ENCODE measurements at places on chromosomes 1 and 21. TPM values are rescaled to one million over a fixed set of nuclear protein-coding genes. Genes with fewer than 3 reads are reported as not detected.
A peak's percentile ranks its signal among the peaks of the same experiment; 100 is the strongest.

DNA sequence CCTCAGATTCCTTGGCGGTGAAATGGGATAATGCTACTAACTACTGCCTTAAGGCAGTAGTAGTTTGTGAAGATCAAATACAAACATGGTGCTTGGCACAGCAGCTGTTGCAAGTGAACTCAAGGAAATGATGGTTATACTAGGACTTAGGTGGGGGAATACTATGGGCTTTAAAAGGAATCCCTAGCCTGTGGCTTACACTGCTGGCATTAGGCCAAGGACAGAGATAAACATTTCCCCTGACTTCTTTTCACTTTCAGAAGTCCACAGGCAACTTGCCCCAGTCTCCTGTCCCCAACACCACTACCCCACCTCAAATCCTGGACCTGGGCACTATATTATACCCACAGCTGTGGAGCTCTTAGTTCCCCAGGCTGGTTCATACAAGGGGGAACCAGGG is 13.1 kb upstream of the VAMP4 start:
- peaks cover 15% of the 10 kb centered on the region for H3K4me1 ChIP-seq
- no peaks in the 10 kb centered on the region for H3K27me3 ChIP-seq
- no peak for DNase-seq
- H3K4me3 ChIP-seq: no peak overlapping the region

GRCh38 chr1:206985162-206985749 is 15.0 kb upstream of the FCAMR start:
- no peaks in the 10 kb centered on the region for H3K4me1 ChIP-seq
- H3K36me3 ChIP-seq: no peaks in the 10 kb centered on the region
- H3K27me3 ChIP-seq: peaks cover 7% of the 10 kb centered on the region
- no peak overlapping the region for H3K27ac ChIP-seq
- DNase-seq: no peak

- no peak overlapping the region for H3K4me3 ChIP-seq
- H3K27me3 ChIP-seq: no peaks in the 10 kb centered on the region
- no peaks in the 10 kb centered on the region for H3K4me1 ChIP-seq
- H3K36me3 ChIP-seq: no peaks in the 10 kb centered on the region
- H3K27ac ChIP-seq: no peak overlapping the region
- DNase-seq: no peak
Observed at GRCh38 chr1:90143591-90143990, 148.7 kb downstream of the ZNF326 start.

DNA sequence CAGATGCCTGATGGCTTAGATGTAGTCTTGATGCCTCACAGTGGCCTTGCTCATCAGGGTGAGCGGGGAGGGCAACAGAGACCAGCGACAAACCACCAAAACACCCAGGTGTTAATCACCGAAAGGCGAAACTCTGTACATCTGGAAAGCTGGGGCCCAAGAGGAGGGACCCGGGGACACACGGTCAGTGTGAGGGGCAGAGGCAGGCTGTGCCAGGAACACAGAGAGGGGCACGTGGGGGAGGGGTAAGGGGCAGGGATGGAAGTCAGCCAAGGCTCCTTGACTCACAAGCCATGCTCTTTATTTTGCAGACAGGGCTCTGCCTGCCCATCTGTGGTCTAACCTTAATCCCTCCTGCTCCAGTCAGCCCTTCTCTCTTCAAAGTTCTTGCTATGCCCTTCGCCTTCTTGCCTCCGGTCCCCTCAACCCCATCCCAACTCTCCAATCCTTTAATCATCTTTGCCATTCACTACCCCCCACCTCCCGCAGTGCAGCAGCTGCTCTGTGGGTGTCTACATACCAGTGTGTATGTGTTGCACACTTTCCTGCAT is 4.3 kb downstream of the MEF2D start:
- no peaks in the 10 kb centered on the region for H3K27me3 ChIP-seq
- peak; percentile 67 for DNase-seq
- no peaks in the 10 kb centered on the region for H3K36me3 ChIP-seq
- H3K27ac ChIP-seq: peak overlapping the region; percentile 69
- H3K4me1 ChIP-seq: peaks cover 56% of the 10 kb centered on the region

- peaks cover 9% of the 10 kb centered on the region for H3K4me1 ChIP-seq
- H3K27ac ChIP-seq: no peak overlapping the region
- DNase-seq: no peak
- no peaks in the 10 kb centered on the region for H3K27me3 ChIP-seq
- no peak overlapping the region for H3K4me3 ChIP-seq
Observed at GRCh38 chr1:30965924-30966599, 57.5 kb upstream of the SDC3 start.

DNA sequence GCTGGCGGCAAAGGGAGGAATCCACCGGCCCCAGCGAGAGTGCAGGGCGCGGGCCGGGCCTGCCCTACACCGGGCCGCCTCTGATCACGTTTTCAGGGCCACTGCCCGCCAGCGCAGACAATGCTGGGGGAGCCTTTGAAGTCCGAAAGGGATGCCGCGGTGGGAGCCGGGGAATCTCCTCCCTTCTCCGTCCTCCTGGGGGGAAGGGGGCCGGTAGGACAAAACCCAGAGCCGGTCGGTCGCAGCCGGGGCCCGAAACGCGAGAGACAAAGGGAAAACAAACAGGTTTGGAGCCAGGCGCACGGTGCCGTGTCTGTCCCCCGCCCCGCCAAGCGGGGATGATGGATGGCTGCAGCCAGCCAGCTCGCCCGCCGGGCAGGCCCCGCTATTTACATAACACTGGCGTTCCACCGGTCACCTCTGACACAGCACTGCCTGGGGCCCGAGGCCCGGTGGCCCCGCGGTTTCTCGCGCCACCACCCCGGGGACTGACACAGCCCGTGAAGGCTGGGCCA is 92.0 kb downstream of the CASZ1 start:
- no peaks in the 10 kb centered on the region for H3K36me3 ChIP-seq
- no peak overlapping the region for H3K27ac ChIP-seq
- H3K4me1 ChIP-seq: no peaks in the 10 kb centered on the region

DNA sequence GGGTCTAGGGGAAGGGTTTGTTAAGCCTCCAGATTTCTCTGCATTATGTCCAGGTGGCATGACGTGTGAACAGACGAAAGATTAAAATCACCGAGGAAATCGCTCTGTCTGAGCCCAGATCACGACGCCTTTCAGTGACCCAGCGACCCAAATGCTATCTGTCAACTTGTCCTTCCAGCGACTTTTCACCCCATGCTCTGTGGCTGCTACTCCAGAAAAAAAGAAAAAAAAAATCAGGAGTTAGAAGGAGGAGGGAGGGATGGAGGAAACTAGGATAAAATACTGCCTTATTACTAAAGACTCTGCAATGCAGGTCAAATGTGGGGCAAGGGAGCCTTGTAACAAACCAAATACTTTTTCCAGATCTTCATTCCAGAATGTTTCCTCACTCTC is 352.0 kb downstream of the NUF2 start:
- no peak overlapping the region for H3K4me3 ChIP-seq
- H3K27me3 ChIP-seq: no peaks in the 10 kb centered on the region
- peaks cover 11% of the 10 kb centered on the region for H3K4me1 ChIP-seq

GRCh38 chr1:85445906-85446305 is 19.1 kb downstream of the DDAH1 start:
- peak; percentile 94 for DNase-seq
- no peaks in the 10 kb centered on the region for H3K27me3 ChIP-seq
- peak overlapping the region; percentile 85 for H3K27ac ChIP-seq
- H3K36me3 ChIP-seq: peaks cover 17% of the 10 kb centered on the region

DNA sequence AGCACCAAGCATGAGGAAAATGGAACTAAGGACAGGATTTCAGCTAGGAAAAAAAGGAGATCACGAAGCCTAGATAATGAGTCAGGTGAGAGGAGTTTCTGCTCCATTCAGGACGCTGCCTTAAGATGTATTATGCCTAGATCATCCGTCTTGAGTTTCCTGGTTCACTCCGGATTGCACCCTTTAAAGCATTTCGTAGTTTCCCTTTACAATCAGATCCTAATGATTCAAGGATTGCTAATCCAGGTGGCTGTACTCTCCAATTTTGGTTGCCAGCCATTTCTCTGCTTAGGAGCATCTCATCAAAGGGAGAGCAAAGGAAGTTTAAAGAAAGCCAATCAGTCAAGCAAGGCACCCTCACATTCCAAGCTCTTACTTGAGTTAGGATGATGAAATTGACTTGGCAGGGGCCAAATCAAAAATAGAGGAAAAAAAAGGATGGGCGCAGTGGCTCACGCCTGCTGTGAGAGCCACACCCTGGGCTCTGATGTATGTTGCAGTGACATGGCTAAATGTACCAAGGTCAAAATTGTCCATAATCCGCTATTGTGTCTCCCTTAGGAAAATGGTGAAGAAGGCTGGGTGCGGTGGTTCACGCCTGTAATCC is 156.9 kb upstream of the SOD1 start:
- H3K4me1 ChIP-seq: no peaks in the 10 kb centered on the region
- no peak overlapping the region for H3K27ac ChIP-seq
- H3K36me3 ChIP-seq: no peaks in the 10 kb centered on the region
- H3K4me3 ChIP-seq: no peak overlapping the region

GRCh38 chr1:155884031-155884960 is 24.9 kb downstream of the SYT11 start:
- no peaks in the 10 kb centered on the region for H3K27me3 ChIP-seq
- no peaks in the 10 kb centered on the region for H3K36me3 ChIP-seq
- DNase-seq: no peak
- peaks cover 4% of the 10 kb centered on the region for H3K4me1 ChIP-seq
- H3K27ac ChIP-seq: no peak overlapping the region

DNA sequence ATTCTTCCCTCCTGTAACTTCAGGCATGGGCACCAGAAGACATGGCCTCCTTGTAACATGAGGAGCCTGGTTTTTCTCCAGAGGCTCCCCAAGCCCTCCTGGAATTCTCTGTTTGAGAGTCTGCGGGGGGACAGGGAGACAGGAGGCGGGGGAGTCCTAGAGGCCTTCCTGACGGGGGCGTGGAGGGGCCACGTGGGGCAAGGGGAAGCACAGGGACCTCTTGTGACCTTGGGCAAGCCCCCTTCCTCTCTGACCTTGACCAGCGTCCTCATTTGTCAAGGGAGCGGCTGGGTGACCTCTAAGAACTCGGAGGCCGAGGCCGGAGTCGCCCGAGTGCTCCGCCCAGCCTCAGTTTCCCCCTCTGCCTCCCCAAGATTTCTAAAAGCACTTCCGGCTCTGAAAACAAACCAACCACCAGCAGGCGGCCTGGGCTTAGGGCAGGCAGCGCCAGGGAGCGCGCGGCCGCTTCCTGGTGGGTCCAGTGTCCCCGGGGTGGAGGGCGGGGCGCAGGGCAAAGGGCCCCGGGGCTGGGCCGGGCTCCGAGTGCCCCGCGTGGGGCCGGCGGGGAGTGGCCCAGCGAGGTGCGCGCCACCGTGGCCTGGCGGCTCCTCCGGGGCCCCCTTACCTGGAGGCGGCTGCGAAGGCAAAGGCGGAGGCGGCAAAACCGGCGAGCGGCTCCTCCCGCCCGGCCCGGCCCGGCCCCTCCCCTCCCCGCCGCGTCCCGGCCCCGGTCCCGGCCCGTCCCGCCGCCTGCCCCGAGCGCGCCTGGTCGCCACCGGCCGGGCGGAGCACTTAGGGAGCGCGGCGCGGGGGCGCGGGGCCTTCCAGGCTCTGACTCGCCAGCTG is at the start of gene TMCO4:
TMCO4 (minus strand) TSS at position 687 of the 846 bp plus-strand sequence. CDS start 19,158 bp downstream, outside the sequence.
- H3K27ac ChIP-seq: peak within 1 kb of the TSS; percentile 70
- DNase-seq: peak; percentile 79
- H3K36me3 ChIP-seq: no peaks in the 10 kb centered on the region
- peak within 1 kb of the TSS; percentile 76 for H3K4me3 ChIP-seq

- H3K4me1 ChIP-seq: no peaks in the 10 kb centered on the region
- peak; percentile 11 for DNase-seq
- no peak overlapping the region for H3K27ac ChIP-seq
Observed at GRCh38 chr1:93288558-93288957, 57.1 kb upstream of the DR1 start.

DNA sequence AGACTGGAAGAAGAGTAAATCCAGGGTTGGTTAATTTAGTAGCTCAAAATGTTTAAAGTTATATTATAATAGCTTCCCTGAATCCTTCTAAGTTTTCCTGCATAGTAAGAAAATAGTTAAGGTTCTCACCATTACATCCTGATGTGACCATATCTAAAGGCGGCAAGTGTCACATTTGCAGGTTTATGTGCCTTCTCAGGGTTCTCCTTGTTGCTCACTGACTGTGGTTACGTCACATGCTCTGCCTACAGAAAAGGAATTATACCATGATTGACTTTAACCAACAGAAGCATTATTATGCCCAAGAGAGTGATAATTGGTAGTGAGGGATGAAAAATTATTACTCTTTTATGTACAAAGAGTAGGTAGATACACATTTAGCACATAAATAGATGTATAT is 539.8 kb downstream of the PTPRC start:
- no peaks in the 10 kb centered on the region for H3K4me1 ChIP-seq
- H3K36me3 ChIP-seq: no peaks in the 10 kb centered on the region
- peaks cover 27% of the 10 kb centered on the region for H3K27me3 ChIP-seq
- no peak overlapping the region for H3K4me3 ChIP-seq
- H3K27ac ChIP-seq: no peak overlapping the region

DNA sequence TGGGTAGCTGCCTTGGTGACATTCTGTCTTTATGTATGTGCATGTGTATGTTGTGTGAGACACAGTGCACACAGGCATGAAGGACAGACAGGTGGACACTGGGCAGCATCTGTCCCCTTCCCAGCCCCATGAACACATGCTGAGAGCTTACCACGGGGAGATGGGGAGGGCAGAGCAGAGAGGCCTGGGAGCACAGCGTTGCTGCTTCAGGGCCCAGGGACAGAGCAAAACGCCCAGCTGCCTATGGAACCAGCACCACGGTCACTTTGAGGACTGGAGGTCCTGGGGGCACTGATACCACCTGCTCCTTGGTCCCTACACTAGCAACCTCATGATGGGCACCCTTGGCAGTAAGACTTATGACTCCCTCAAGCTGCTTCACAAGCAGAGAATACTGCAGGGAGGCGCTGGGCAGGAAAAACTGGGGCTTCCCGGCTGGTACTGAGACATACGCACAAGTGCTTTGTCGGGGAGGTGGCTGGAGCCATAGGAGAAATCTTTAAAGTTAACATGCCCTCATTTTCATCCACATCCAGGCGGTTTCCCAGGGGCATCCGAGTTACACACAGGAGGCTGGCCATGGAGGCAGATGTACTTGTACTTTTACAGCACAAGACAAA is 40.3 kb downstream of the LMX1A start:
- peaks cover 11% of the 10 kb centered on the region for H3K27me3 ChIP-seq
- no peaks in the 10 kb centered on the region for H3K36me3 ChIP-seq
- H3K4me1 ChIP-seq: no peaks in the 10 kb centered on the region
- no peak overlapping the region for H3K27ac ChIP-seq
- no peak for DNase-seq

PLXNA2 gene
- total RNA-seq: 5.4 TPM

DNALI1 gene
- total RNA-seq: 0.63 TPM

LRRC8C gene
- total RNA-seq: 5.7 TPM

PLCH2 gene
- total RNA-seq: not detected

SPAG17 gene
- not detected for total RNA-seq

SPOCD1 gene
- 43.0 TPM for total RNA-seq

OR2L13 gene
- not detected for total RNA-seq

CD1E gene
- total RNA-seq: not detected

ITSN1 gene
- 35.5 TPM for total RNA-seq

FLG2 gene
- not detected for total RNA-seq

All from GM23248 (cell line).